CD4-positive, alpha-beta T cell treated with Interleukin-6 at 100 ng/mL for 8 hours (primary cell): ENCODE measurements at places on chromosomes 11 and 22.

GRCh38 chr11:105573091-105573490 lies 36.8 kb upstream of the GRIA4 start:
- no peak for DNase-seq

DNA sequence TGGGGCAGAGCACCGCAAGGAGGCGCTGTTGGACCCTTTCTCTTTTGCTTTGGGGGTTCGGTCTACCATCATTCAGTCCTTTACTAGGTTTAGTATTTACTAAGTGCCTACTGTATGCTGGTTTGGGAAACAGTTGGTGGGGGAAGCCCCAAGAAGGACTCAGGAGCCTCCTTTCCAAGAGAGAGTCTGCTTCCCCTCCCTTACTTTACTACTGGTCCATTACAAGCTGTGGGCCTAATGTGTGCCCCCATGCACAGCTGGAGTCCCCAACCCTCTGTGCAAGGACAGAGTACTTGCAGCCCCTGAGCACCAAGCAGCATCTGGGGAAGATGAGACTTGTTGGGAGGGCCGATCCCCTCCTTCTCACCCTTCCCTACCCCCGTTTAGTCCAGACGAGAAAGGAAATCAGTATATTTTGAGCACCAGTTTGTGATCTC lies 876 bp upstream of the UBE2L6 start:
- DNase-seq: no peak

GRCh38 chr11:129612447-129612961 lies 203.1 kb upstream of the TMEM45B start:
- DNase-seq: no peak

GRCh38 chr11:34158661-34159060 lies 53.2 kb downstream of the NAT10 start:
- no peak for DNase-seq

DNA sequence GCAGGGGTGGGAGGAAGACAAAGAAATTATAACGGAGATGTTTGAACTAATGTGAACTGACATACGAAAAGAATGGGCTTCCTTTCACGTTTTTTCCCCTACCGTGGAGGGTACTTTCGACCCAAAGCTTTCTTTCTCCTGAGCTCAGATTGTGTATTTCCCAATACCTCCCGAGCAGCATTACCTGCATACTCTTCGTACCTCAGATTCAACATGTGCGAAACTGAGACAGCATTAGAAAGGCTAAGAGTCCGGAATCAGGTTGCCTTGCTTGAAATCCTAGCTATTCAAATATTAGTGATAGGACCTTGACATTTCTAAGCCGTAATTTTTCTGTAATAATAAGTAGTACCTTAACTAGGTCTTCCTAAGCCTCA lies 778 bp upstream of the PAK1 start:
- DNase-seq: no peak
